ENCODE measurements at places on chromosomes 2 and 18.

DNA sequence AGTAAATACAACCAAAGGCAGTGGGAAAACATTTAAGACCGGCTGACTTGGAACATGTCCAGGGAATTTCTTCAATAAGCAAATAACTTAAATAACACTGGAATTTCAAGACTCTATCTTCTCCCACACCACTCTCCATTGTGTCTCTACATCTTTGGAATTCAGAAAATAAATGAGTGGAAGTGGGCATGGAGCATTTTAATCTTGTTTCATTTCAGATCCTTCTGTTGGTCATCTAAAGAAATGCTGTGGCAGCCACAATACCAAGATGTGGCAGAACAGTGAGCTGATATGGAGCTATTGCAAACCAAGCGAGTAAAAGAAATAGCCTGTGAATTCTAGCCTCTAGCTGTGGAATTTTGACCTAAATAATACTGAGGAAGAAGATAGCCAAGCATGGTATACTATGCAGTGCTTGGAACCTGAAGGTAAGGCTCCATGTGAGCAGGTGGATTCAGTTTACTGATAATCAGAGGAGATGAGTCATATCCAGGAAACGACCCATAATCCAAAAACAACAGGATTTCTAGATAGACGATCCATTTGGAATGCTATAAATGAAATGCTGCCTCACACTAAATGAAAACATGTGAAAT is 157.1 kb upstream of the SCN7A start:
- no peak for DNase-seq

- no peak for DNase-seq
Observed at GRCh38 chr2:220767591-220768255, 804.4 kb downstream of the EPHA4 start.

DNA sequence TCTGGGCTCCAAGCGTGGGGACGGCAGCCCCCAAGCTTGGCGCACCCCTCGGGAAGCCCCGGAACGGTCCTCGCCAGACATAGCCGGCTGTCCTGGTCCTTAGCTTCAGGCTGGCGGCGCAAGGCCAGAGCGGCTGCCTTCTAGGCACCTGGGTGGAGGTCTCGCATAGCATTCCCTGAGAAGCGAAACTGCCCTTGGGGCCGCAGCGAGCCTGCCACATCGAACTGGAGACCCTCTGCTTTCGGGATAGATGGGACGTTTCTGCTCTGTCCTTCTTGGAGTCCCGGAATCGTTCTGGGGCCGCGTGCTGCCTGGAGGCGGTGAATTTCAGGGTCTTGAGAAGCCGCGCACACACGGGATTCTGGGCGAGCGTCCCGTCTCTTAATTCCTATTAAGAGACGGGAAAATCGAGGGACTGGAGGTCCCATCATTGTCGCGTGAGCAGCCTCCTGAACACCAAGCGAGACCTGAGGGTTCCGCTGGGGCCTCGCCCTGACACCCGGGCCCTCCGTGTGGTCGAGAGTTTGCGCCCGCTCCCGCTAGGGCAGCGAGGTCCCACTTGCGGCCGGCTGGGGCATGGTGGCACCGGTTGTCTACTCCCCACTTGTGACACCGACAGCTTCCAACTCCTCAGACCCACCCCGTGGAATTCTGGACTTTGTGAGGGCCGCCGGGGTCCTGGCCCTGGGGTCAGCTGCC is 9.7 kb upstream of the EN1 start:
- DNase-seq, result no peak

DNA sequence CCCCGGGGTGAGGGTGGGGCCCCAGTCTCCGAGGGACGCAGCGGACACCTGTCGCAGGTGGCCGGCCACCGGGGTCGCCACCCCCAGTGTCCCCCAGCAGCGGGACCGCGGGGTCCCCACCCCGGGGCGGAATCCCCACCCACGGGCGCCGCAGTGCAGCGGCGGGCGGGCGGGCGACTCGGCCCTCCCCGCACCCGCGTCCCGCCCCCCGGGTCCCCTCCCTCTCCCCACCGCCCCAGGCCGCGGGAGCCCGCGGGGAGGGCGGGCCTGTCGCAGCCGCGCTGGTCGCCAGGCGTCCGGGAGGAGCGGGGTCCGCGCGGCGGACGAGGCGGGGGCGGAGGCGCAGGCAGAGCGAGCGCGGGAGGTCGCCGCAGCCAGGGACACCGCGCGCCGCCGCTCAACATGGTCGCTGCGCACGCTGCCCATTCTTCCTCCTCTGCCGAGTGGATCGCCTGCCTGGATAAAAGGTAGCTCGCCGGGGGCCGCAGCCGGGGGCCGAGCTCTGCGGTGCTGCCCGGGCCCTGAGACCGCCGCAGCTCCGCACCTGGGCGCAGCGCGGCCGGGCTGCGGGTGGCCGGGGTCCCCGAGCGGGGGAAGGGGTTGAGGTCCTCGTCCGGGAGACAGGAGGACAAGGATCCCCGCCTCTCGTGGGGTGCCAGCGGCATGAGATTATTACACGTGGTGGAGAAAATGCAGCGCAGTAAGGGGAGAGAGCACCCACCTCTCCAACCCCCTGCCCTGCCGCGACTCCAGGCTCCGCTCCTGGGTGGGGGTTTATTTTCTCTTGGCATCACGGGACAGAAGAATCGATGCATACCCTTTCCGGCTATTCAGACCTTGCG is at the start of gene RAPGEF4:
Gene RAPGEF4, plus strand, starts transcription at position 264 of the 842 bp plus-strand sequence. Its CDS starts 139 bp downstream, at position 403.
- no peak for DNase-seq

- no peak for DNase-seq
Observed at GRCh38 chr2:210971431-210971830, 415.0 kb downstream of the CPS1 start.

- DNase-seq, result no peak
Observed at GRCh38 chr2:177599139-177599688, 206.6 kb downstream of the AGPS start.

- DNase-seq, result no peak
Observed at GRCh38 chr2:74764429-74765272, 69.3 kb upstream of the HK2 start.

- DNase-seq, result no peak
Observed at GRCh38 chr2:174824068-174824467, 59.8 kb upstream of the CHRNA1 start.

DNA sequence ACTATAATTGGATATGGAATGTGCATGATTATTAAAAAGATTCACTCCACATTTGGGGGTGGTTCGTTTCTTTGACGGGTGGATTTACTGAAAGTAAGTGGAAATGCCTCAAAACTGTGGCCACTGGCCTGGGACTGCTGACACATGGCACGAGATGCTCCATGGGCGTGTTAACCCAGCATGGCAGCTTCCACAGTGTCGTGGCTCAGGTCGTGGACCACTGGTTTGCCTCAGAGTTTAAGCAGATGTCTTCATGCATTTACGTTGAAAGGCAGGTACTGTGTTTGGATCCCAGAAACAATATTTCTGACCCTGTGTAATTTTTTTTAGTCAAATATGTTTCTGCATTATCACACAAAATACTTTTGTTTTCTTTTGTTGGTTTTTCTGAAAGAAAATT is 242.0 kb downstream of the GBX2 start:
- DNase-seq, result no peak

GRCh38 chr18:35331367-35332087 is 12.7 kb downstream of the ZNF24 start:
- DNase-seq, result no peak

All from central memory CD4-positive, alpha-beta T cell (primary cell).